ENCODE measurements at places on chromosomes 7 and 10.

GRCh38 chr10:37703114-37703513, 154.3 kb downstream of the ZNF248 start:
- no peak for DNase-seq

DNA sequence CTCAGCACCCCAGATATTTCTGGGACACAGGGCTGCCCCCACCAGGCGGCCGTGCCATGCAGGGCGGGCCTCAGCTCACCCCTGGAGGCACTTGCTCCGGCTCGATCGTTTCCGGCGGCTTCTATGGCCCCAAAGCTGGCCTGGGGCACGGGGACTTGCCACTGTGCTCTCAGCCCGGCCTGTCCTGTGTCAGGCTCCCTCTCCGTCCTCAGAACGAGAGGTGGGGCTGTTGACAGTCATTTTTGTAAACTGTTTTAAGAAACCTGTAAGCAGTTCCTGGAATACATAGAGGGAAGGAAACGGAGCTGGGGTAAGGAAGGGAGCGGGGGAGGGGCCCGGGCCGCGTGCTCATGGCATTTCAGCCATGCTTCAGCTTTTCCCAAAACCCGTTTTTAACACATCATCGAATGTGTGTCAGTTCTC, 30.7 kb upstream of the PRKAR1B start:
- no peak for DNase-seq

DNA sequence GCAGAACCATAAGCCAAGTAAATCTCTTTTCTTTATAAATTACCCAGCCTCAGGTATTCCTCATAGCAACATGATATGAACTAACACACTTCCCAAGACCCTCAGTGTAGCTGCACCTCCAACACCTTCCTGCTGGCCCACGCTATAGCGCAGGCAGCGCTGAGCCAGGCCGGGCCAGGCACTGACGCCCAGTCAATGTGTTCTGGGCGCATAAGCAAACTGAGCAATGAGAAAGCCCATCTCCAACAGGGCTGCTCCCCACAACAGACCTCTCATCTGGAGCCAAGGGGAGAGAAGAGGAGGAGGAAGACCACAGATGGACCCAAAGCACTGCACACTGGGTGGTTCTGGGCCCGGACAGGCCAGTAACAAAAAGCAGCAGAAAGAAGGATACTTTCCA, 40.8 kb downstream of the FAM53B start:
- DNase-seq = no peak

DNA sequence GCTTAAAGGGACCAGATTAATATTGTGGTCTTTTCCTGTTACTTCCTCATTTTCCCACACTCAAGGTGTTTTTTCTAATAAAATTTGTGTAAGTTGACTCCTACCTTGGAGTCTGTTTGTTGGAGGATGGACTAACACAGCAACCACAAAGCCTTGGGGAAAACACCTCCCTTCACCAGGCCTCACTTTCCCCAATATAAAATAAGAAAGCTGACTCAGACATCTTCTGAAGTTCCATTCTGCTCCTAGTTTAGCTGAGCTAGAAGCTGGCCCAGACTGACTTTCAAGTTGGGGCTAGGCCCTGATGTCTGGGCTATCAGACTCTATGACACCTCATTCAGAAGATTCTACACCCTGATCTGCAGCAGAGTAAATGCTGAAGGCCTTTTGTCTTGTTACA, 73.0 kb upstream of the ADRB1 start:
- no peak for DNase-seq

- DNase-seq = no peak
Measured at GRCh38 chr7:116632384-116632783, 39.6 kb upstream of the MET start.

DNA sequence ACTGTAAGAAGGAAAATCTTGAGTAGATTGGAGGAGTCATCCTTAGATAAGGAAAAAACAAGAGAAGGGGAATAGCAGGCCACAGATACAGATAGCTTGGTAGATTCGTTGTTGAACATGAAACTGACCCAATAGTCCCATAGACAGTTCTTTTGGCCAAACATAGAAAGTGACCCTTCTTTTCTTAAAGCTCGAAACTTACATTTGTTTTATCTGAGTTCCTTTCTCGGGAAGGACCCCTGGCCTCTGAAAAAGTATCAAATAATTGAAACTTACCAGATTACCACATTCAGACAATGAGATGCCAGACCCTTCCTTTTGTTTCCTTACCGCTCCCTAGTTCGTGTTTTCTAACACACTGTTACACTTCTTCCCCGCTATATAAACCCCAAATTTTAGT, 72.9 kb downstream of the ZFAND4 start:
- no peak for DNase-seq
